NCI-H2081 (cell line): ENCODE measurements at places on chromosomes 11 and 22.
A peak's percentile ranks its signal among the peaks of the same experiment; 100 is the strongest.

DNA sequence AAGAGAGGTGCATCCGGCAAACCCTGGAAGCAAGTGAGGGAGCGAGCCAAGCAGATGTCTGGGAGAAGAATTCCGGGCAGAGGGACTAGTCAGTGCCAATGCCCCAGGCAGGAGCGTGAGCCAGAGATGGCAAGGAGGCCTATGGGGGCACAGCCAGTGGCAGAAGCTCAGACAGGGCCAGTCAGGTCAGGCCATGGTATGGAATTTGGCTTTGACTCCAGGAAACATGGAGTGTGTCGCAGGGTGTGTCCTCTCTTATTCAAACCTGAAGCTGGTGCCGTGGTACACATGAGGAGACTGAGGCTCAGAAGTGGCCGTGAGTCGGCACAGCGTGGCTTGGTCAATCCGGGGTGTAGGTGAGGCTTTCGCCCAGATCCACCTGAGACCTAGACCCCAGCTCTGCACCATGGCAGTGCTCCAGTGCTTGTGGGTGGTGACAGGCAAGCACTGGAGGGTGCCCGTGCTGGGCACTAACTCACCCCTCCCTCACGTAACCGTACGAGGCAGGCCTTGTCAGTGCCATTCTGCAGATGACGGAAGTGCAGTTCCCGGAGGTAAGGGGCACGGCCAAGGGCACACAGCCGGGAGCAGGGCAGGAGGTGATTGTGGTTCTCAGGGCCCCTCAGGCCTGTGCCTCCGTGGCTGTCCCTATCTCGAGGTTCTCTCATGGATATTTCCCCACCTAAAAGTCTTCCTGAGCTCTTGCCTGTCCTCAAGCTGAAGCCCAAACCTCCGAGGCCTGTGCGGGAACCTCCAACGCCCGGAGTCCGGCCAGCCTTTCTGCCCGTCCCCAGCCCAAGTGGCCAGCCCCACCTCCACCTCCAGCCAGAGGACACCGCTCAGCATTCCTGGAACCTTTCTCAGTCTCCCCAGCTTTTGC is 10.6 kb upstream of the SPI1 start:
- DNase-seq, result no peak

- DNase-seq, result peak; percentile 83
These were observed 14.2 kb downstream of the MCAT start for GRCh38 chr22:43128928-43129424.

DNA sequence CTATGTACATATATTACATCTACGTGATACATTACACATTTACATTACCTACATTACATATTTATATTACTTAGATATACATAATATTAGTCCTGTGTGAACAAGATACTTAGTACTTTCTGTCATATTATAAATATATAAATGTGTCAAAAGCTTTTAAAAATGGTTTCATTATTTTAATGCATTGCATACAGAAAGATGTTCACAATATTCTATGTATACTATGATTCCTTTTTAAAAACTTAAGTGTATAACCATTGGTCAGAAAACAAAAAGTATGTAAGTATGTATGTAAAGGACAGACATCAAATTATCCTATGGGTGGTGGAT is 647 bp upstream of the ZW10 start:
- DNase-seq, result no peak

- DNase-seq, result no peak
These were observed 284.0 kb downstream of the MN1 start for GRCh38 chr22:27517361-27518155.

DNA sequence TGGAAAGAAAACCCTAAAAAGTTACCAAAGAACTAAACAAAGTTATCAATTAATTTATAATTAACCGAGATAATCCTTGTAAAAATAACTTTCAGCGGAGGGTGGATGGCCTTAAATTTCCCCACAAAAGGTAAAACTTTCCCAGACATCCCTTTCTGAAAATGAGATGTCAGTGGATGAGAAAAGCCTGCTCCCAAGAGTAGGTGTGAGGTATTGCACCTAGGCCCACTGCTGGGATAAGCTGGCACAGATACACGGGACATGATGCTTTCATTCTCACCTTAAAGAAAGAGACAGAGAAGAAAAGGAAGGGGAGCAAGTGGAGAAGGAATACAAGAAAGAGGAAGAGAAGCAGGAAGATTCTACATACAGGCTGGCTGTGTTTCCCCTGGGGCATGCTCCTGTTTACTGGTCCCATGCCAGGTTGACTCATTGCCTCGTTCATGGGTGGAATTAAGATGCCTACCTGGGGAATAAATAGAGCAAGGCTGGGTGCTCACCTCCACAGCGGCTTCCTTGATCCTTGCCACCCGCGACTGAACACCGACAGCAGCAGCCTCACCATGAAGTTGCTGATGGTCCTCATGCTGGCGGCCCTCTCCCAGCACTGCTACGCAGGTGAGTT is at the start of gene SCGB2A2:
Gene SCGB2A2, plus strand, starts transcription at position 505 of the 625 bp plus-strand sequence. Its CDS starts 59 bp downstream, at position 564.
- no peak for DNase-seq

DNA sequence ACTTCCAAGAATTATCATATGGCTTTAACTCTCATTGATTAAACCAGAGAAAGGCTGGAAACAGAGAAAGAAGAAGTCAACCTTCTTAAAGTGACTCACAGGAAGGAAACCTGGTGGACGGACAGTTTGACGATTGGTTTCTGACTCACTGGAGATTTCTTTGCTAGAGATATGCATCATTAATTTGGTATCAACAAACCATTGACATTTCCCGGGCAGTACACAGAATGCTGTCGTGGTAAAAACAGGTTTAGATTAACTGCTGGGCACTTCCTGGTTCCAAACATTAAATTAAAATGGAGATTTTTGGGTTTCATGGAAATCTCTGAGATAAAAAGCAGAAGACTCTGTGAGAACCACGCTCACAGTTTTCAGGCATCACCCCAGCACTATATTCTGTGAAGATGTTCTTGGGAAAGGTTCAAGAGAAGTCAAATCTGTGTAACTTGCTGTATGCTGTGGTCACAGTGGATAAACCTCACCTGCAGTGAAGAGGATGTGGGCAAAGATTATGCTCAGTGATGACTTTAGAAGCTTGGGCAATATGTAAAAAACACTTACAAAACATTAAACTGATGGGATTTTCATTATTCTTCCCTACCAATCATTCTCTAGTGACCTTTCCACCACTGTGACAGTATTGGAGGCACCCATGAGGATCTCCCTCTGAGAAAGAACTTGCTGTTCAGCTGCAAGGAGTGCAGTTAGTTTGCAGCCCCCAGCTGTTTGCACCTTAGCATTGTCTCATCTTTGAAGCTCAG is 61.1 kb upstream of the CD44 start:
- DNase-seq, result no peak

DNA sequence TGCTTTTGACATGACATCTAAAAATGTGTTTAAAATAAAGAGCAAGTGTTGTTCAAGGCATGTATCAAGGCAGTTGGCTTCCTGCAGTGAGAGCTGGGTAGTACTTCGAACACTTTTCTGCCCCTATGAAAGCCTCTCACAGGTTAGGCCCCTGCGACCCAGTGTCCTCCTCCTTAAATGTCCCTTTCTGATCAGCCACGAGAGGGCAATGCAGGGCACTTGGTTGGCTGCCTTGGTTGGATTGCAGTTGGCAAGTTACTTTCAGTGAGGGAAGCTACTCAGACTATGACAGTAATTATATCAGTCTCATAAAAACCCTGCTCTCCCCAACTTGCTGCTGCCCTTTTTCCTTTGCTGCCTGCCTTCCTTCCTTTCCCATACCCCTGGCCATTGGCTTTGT is 743.8 kb downstream of the NTM start:
- DNase-seq, result peak; percentile 63

GRCh38 chr11:2584812-2585565 is 114.8 kb downstream of the KCNQ1OT1 start:
- DNase-seq, result no peak

DNA sequence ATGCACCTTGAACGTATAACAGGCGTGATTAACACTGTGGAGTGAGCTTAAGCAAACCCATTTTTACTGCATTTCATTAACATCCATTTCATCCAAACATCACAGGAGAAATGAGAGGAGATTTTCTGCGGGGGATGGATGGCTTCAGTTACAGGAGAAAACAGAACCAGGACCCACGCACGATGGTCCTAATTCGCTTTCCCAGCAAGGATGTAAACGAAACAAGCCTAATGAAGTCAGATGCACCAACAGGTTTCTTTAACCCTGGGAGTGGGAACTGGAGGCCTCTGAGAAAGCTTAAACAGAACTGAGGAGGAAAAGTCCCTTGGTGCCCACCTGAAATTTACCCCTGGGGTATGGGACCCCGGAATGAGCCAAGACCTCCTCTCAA is 2.7 kb downstream of the CADM1 start:
- DNase-seq, result no peak

DNA sequence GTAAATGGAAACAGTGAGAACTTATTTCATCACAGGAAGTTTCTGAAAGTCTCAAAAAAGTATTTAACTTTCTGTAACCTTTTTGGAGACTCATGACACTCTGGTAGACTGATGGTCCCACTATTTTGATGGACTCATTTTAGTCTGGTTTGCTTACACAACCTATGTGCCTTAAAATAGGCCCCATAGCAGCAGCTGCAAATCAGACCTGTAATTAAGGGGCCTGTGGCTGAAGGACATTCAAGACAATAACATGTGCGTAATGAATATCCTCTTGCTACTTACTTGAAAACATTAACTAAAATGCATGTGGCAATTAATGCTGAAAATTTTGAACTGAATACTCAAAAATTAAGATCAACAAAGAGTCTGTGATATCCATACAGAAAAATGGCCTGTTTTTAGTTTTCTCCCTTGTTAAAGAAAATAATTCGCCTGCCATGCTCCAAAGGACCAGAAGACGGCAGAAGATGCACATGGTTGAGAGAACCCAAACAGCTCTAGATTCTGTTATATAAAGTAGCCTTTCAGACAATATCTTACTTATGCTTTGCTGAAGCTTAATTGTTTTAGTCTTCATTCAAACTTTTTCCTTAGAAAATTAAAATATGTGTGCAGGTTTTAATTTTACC is 568.5 kb downstream of the KCNA4 start:
- peak; percentile 14 for DNase-seq

DNA sequence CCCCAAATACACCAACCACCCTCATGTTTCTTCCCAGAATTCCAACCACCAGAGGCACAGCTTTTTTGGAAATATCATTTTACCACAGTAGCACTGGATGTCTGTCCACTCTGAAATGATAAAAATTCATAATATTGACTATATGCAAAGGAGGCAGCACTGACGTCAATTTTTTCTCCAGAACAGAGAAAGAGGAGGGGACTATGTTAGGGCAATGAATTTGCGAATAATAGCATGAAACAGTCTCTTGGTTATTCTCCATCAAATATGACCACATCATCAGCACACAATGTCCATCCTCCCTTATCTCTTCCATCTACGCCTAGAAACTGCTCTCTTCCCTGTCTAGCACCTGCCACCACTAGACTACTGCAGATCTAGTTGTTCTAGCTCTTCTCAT is 21.3 kb downstream of the TRIM34 start:
- no peak for DNase-seq

- DNase-seq, result no peak
These were observed 404.4 kb upstream of the ANO3 start for GRCh38 chr11:25927411-25927953.

DNA sequence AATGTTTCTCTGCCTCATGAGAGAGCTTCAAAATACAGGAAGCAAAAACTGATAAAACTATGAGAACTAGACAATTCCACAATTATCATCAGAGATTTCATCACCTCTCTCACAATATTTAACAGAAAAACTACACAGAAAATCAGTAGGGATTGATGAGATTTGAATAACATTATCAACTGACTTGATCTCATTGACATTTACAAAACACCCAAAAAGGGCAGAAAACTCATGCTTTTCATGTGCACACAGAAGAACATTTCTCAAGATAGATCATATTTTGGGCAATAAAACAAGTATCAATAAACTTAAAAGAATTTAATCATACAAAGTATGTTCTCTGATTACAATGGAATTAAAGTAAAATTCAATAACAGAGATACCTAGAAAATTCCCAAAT is 35.6 kb downstream of the BTBD10 start:
- no peak for DNase-seq

GRCh38 chr11:119694334-119694733 is 34.7 kb downstream of the NECTIN1 start:
- DNase-seq, result no peak

DNA sequence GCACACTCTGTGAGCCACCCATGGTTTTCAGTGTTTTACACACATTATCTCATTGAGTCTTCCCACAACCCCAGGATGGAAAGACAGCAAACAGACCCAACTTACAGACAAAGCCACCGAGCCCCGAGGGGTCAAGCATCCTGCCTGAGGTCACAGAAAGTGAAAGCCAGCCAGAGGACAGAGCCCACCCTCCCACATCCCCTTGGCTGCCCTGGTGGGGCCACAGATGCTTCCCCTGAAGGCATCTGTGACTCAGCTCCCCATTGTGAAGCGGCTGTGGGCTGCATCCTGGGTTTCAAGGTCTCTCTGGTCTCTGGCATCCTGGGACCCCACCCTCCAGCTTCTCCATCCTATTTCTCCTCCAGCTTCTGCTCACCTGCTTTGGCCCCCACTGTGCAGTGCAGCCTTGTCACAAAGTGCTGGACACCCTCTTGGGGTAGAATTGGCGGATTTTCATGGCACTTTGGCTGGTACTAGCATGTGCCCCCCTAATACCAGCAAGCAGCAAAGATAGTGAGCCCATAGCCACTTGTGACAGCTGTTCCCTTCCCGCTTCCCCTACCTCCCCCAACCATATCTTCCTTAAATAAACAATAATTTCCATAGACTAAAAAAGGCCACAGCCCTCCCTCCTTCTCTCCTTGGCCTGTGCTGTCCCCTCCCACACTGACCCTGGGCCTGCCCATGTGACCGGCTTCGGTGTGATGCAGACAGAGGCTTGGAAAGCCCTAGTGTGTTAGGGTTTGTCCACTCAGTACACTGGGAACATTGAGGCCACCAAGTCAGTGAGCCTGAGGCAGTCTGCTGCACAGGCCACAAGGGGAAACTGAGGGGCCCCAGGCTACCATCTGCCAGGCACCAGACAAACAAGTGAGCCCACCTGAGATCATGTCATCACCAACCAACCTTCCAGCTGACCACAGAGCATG is 53.9 kb upstream of the SHISAL1 start:
- DNase-seq, result no peak

- no peak for DNase-seq
These were observed 15.1 kb downstream of the XRRA1 start for GRCh38 chr11:74933765-74934164.

- DNase-seq, result no peak
These were observed 109.5 kb downstream of the CCDC81 start for GRCh38 chr11:86483940-86484794.
